Activated T-cell treated with anti-CD3 and anti-CD28 coated beads, Interleukin-2, amount 50 U/mL, for 4 hours (primary cell): ENCODE measurements at places on chromosomes 11 and 22.

GRCh38 chr11:7632211-7632610, 41.1 kb downstream of the CYB5R2 start:
- no peak for DNase-seq

DNA sequence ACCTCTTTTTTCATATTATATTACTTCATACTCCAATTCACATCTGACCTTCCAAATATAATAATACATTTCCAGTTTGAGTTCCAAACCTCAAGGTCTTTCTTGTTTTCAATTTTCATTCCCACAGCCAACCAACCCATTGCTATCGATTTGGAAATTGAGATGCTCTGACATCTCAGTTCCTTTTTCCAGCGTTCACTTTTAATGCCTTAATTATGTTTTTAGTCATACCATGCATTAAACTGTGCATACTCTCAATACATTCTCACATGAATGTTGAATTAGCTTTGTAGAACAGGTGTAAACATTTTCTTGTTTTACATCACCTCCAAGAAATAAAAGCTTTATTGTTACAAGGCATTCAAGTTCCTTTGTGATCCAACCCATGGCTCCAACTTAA, 294.2 kb upstream of the ANO3 start:
- DNase-seq, result no peak

DNA sequence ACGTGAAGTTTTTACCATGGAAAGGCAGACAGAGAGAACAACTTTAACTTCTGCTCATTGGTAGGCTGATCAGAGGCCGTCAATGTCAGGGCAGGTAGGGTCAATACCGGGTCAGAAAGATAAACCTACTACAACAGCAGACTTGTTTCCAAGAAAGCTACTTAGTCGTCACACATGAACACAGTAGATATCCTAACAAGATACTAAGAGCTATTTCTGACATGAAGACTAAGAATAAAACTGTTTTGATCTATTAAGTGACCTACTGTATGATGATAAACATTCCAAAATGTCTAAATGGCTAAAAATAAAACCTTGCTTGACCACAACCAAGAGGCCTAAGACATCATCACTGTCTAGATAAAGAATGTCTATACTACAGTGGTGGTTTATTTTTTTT, 231.3 kb downstream of the CADM1 start:
- no peak for DNase-seq

DNA sequence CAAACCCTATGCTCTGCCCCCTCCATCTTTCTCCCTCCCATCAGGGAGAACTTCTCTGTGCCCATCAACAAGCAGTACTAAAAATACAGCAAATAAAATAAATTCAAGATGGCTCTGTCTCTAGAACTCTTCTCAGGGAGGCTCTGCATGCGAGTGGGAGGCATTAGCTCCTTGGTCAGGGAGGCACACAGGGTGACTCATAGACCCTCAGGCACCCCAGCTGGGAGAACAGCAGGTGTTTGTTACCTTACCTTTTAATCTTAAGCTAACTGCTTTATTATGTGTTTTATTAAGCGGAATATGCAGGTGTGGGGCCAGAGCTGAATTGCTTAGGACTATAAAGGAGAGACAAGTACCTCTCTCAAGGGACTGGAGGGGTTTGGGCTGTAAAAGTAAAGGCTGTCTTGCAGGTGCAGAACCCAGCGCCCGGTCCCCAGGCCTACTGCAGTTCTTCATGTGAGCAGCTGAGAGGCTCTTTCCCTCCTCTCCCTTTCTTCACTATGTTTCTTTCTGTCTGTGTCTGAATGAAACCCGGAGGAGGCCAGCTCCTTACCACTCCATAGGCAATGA, 20.8 kb downstream of the CSNK2A3 start:
- no peak for DNase-seq

DNA sequence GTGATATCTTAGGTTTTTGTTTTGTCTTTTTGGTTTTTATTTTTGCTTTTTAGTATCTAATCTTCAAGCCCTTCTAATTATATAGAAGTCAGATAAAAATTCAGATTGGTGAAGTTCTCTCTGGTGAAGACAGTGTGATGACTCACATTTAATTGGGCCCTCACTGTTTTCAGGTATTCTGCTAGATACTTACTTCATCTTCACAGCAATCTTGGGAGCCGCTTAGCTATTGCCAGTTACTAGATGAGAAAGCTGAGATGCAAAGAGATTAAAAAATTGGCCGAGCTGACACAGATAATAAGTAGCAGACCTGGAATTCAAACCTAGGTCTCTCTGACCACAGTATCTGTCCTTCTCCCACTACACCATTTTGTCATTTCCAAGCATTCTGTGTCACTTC, 75.0 kb downstream of the PPP2R1B start:
- DNase-seq, result no peak

GRCh38 chr11:127818625-127819024, 768.7 kb downstream of the ETS1 start:
- no peak for DNase-seq

DNA sequence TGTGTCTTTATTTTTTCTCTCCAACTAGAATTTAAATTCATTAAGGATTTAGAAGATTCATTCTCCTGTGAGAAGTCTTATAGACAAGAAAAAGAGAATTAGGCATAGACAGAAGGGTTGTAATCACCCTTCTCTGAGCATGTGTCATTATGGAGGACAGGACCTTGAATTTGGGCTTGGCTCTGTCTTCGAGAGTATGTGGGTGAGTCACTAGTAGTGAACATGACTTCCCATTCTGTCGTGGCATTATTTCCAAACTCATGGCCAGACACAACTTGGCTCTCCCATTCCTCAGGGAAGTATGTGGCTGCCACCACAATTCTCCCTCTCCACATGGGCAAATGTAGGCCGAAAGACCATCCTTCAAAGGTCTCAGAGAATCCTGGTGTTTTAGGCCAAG, 14.3 kb upstream of the ANKK1 start:
- no peak for DNase-seq

GRCh38 chr11:10355257-10355661, 50.4 kb downstream of the ADM start:
- DNase-seq, result no peak

DNA sequence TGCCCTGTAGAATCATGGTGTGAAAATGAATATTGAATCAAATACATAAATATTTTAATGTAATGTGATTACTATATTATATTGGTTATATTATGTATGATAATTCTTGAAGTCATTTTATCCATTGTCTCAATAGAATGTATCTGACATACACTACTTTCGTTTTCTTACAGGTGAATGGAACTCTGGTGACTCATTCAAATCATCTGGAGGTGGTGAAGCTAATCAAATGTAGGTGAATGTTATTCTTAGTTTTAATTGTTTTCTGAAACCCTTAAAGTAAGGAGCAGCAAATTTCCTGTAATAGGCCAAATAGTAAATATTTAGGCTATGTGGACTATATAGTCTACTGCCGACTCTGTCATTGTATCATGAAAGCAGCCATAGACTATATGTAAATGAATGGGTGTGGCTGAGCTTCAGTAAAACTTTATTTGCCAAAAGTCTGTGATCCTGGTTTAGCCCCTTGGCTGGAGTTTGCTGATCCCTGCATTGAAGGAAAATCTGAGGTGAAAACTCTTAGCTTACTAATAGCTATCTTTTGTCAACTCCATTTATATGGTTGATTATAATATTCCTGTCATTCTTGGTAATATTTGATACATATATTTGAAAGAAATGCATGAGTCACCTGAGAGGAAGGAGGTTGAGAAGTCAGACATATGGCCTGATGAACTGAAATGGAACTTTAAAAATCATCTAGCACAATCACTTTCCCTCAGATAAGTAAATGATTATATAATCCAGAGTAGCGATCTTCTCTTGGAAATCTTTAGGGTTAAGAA, 87.2 kb upstream of the GRIK4 start:
- DNase-seq, result no peak

DNA sequence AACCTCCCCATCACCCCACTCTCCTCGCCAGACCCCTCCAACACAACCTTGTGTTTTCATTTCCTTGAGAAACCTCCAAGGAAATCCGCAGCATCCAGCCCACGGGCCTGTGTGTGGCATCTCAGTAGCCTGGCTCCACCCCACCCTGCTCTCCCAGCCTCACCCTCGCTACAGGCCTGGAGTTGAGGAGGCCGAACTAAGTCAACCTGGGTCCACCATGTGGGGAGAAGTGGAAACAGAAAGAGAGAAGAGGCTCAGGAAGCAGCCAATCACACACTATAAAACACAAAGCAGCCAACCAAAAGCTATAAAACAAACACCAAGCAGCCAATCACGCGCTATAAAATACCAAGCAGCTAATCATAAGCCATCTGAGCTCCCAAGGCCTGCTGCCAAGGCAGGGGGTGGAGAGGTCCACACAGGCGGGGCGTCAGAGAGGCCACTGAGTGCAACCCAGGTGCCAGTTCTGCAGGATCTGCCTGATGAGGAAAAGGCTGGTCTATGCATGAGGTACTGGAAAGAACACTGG, 72.0 kb downstream of the MICAL3 start:
- no peak for DNase-seq

DNA sequence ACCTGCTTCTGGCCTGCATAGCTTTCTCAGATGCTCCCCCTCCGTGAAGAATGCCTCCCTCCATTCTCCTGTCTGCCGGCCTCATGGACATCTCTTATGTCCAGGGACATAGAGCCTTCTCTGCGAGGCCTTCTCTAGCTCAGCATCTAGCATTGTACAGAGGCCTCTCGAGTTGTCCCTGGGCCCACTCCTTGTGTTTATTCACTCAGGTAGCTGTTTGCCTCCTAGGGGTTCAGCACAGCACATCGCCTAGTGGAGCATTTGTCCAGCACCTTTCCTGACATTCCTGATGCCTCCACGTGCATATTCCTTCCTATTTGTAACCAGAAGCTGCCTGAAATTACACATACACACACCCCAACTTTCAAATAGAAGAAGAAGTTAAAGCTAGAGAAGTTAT, 101.3 kb downstream of the TBC1D22A start:
- DNase-seq, result no peak

GRCh38 chr11:104763930-104764709, 134.1 kb downstream of the CASP12 start:
- DNase-seq, result no peak

DNA sequence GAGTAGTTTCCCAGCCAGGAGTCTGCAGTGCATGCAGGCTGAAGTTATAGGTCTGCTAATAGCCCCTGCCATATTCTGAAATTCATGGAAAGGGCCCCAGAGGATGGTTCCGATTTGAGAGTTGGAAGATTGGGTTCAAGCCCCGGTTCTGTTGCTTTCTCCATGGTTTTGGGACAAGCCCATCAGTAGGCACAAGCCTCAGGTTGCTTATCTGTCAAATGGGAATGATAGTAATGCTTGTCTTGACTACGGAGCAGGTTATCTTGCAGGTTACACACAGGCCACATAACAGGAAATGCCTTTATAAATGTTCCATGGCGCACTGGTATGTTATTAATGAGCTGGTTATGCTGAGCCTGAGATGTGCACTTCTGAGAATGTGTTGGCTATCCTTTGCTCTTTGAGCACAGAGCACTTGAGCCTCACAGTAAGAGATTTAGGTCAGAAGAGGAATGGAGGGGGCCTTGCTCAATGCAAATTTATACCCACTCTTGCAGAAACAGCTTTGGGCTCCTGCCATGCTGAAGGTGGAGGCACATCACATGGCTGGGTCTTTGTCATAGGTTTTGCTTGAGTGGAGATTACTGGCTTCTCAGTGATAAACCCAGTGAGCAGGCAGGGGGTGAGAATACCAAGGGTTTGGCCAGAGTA, 47.1 kb downstream of the ZNRF3 start:
- no peak for DNase-seq

- no peak for DNase-seq
These were observed 86.0 kb downstream of the RASSF10 start for GRCh38 chr11:13094930-13095687.

- DNase-seq, result no peak
These were observed 46.3 kb upstream of the CADM1 start for GRCh38 chr11:115550291-115551059.

GRCh38 chr11:66157182-66157864, 87.3 kb downstream of the PACS1 start:
- no peak for DNase-seq

DNA sequence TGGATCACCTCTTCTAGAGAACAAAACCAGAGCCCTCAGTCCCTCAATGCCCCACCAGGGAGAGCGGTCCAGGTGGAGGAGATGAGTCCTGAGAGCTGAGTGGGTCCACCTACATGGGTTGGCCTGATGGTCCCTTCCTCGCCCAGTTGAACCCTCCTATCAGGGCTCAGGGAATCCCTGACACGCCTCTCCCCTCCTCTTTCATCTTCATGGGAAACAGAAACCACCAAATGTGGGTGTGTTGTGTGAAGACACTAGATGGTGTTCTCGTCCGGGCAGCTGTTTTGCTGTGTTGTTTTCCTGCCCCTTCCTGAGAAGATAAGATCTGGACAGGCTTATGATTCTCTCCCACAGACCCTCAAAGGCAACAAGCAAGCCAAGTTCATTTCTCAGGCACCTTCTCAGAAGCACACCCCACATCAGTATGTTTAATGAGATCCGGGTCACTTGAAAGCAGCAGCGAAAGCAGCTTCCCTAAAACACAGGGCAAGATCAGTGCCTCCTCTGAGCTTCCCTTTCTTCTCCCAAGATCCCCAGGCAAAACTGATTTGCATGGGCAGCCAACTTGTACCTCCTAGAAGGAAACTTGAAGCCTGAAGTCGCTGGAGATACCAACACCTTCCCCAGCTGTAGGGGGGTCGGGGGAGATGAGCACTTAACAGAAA, 35.3 kb upstream of the POU2AF1 start:
- no peak for DNase-seq

DNA sequence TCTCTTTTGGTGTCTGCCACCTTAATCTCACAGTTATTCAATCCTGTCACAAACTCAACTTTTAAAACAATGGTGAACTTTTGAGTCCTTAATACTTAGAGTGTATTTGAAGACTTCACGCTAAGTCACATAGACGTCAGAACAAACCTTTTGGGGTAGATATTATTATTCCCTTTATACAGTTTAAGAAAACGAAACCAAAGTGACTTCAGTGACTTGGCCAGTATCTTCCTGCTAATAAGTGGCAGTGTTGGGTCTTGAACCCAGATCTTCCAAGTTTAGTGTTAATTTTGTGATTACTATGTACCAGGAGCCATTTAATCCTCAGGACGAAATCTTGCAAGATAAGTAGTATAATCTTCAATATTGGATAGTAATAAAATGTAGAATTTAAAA, 691 bp downstream of the CEP295 start:
- no peak for DNase-seq

DNA sequence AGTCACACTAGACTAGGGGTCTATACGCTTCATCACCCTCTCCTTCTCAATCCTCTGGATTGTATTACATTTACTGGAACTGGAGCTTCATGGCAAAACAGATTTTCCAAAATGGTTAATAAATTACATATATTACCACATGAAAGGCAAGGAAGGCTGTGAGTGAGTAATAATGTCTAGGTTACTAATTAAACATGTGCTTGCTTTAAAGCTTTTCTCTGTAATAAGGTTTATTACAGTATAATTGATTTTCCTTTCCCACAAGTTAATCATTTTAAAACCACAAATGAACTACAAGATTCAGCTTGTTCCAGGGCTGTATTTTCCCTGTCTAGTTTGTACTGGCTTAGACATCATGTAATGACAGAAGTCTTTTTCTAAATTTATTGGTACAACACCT, 25.6 kb downstream of the MMP13 start:
- no peak for DNase-seq

- no peak for DNase-seq
These were observed 79.7 kb downstream of the DGCR2 start for GRCh38 chr22:19042285-19043120.
